ENCODE measurements at places on chromosomes 4 and X.

DNA sequence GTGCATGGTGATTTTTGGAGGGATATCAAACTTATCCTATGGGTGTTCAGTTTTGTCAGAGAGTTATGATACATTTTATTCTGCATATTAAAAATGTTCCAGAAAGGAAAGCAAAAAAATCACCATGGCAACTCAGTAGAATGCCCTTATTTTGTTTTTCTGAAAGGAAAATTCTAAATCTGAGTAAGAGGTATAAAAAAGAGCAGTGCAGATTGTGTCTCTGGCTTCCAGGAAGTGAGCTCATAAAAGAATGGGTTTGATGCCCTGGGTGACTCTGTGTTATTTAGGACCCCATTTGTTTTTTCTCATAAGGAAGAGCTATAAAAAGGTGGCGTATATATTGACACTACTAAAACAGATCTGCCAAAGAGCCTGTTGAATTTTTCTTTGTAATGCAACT lies 128.8 kb downstream of the UCHL1 start:
- no peak for DNase-seq

DNA sequence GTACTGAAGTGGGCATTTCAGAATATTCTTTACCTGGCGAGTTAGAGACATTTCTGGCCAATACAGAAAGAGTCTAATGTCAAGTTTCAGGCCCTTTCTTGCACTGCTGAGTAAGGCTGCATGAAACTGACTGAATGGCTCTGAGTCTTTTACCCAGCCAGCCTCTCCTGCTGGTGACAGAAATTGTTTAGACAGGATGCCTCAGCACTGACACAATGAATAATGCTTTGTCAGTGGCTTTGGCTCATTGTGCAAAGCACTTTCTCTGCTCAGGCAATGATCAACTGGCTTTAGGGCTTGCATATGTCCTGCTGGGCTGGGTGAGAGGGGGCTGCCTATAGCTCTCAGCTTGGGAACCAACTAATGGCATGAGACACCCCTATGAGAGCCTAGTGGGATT lies 45.5 kb downstream of the CLNK start:
- DNase-seq = no peak

DNA sequence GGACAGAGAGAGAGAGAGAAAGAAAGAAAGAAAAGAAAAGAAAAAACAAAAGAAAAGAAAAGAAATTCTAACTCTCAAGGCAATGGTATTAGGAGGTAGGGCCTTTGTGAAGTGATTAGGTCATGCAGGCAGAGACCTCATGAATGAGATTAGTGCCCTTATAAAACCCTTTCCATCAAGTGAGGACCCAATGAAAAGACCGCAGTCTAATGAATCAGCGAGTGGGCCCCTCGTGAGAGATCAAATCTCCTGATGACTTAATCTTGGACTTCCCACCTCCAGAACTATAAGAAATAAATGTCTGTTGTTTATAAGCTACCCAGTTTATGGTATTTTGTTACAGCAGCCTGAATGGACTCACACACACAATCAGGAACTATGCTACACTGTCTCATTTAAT lies 16.9 kb downstream of the AASDH start:
- DNase-seq = no peak

GRCh38 chr4:159224408-159224807 lies 121.5 kb downstream of the RAPGEF2 start:
- DNase-seq = no peak

- no peak for DNase-seq
Observed at GRCh38 chr4:76753814-76754213, 144.1 kb downstream of the SOWAHB start.

DNA sequence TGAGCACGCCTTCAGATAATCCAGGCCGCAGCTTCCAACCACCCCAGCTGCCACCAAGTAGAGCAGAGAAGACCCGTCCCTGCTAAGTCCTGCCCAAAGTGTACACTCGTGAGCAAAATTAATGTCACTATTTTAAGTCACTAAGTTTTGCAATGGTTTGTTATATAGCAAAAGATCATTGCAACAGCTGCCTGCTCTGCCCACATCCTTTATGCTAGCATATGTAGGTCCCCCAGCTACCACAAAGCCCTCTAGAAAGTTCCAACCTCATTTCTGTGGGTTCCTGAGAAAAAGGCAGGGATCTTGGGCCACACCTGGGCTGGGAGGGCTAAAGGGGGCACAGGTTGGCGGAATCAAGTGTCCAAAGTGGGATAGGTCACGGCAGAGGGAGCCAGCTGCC lies 346.9 kb downstream of the BCOR start:
- DNase-seq = no peak

DNA sequence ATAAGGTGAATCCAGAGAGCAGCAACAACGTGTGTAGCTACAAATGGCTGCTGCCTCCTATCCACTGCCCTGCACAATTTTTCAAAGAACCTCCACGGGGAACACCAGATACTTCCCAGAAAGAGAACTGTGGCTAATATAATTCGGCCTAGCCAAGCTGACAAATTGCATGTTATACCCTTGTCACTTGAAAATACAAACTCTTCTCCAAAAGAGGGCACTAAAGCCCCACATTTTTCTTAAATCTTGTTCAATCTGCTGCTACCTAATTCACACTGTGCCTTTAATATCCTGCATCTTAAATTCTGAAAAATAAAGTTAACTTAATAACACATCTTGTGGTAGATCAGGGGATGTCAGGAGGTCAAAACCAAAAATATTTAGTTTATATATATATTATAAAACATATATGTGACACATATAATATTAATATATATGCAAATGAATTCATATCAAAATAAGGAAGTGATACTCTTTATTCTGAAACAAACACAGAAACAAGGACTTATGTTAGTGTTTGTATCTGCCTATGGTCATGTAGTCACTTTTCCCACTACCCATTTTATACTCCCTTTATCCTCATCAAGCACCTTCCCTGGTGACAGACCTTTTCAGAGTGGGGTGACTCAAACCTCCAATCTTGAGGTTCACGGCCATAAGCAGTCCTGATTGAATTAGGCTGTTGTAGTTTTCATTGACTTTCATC lies 24.1 kb downstream of the CT45A1 start:
- DNase-seq = no peak

- DNase-seq = no peak
Observed at GRCh38 chr4:80042821-80043220, 30.2 kb downstream of the ANTXR2 start.

- DNase-seq = no peak
Observed at GRCh38 chr4:119589165-119589564, 39.4 kb downstream of the PDE5A start.

GRCh38 chr4:60981534-60981933 lies 218.6 kb upstream of the ADGRL3 start:
- DNase-seq = no peak

DNA sequence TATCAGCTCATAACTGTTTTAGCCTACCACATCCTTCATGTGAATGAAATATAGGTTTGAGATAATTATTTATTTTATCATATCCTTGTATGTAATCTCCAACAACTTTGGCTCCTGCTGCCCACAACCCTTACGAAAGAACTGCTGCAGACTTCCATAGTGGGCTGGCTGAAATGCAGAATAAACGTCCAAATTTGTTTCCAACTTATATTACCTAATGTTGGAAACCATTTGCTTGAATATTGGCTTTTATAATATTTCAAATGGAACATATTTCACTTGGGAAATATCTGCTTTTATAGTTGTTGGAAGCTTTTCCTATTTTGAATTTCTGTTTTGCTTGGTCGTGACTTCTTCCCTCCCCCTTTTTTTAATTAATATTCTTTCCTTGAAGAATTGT lies 45.0 kb upstream of the ITM2A start:
- DNase-seq = no peak

DNA sequence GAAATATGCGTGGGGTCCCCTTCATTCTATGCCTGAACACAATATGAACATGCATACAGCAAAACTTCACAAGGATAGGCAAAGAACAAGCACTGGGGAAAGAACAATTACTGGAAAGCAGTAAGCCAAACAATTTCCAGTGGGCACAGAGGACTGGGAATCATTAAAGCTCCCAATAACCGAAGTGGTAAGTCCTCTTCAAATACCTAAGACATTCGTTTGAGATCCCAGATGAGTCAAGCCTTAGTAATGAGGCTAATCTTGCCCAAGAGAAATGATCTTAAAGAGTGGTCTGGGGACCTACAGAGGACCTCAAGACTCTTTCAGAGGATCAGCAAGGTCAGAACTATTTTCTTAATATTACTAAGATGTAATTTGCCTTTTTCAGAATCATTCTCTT lies 28.6 kb downstream of the ANAPC10 start:
- no peak for DNase-seq

GRCh38 chr4:53863736-53864365 lies 200.6 kb downstream of the CHIC2 start:
- DNase-seq = no peak

DNA sequence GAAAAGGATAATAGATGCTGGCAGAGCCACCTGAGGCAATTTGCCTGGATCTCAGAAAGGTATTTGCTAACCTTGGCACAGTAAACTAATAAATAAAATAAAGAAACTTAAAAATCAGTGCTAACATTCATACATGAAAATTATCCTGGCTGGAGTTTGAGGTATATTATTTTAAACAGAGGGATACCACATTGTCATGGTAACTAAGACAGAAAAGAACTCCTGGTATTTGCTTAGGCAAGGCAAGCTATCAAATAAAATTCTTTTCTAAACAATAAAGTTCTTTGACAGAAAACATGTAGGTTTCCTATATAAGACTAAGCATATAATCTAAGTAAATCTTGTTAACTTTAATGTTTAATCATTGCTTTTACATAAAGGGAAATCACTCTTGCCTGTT lies 218.8 kb downstream of the MAGEB17 start:
- DNase-seq = no peak

Measured in stimulated activated naive CD4-positive, alpha-beta T cell (primary cell).